Aorta (tissue), 5 donors: ENCODE measurements at places on chromosomes 1 and 21. TPM values are rescaled to one million over a fixed set of nuclear protein-coding genes. Genes with fewer than 3 reads are reported as not detected.
A peak's percentile ranks its signal among the peaks of the same experiment; 100 is the strongest.

DNA sequence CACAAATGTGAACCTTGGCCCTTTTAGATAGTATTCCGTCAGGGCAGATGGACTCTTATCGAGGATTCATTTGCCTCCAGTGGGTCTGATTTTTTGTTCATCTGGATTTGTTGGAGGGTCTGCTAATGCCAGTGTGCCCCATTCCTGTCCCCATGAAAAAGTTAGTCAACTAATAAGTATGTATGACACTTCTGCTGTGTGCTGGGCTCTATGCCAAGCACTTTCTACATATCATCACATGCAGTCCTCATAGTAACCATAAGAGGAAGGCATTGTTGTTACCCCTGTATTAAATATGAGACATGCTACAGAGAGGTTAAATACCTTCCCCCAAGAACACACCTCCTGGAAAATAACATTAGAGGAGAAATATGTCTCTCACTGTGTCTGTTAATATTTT, 46.6 kb upstream of the MAB21L3 start:
- DNase-seq: no peak

Gene MPL
- total RNA-seq: 0.18 TPM

GRCh38 chr1:208997726-208998312, 585.7 kb upstream of the CAMK1G start:
- DNase-seq: no peak

Gene CR1L
- total RNA-seq: 0.24 TPM

GRCh38 chr1:154807048-154807591, 63.0 kb downstream of the KCNN3 start:
- DNase-seq: no peak

Gene CELA2A
- total RNA-seq: not detected

Gene HHAT
- total RNA-seq: 3.1 TPM

- no peak for DNase-seq
Observed at GRCh38 chr1:40107290-40107959, 10.4 kb upstream of the PPT1 start.

- DNase-seq: peak; percentile 66
Observed at GRCh38 chr21:43783098-43783700, 6.2 kb upstream of the RRP1 start.
